ENCODE measurements at places on chromosomes 12 and 14.

GRCh38 chr12:10863512-10864218 is 14.4 kb upstream of the PRR4 start:
- DNase-seq: no peak

DNA sequence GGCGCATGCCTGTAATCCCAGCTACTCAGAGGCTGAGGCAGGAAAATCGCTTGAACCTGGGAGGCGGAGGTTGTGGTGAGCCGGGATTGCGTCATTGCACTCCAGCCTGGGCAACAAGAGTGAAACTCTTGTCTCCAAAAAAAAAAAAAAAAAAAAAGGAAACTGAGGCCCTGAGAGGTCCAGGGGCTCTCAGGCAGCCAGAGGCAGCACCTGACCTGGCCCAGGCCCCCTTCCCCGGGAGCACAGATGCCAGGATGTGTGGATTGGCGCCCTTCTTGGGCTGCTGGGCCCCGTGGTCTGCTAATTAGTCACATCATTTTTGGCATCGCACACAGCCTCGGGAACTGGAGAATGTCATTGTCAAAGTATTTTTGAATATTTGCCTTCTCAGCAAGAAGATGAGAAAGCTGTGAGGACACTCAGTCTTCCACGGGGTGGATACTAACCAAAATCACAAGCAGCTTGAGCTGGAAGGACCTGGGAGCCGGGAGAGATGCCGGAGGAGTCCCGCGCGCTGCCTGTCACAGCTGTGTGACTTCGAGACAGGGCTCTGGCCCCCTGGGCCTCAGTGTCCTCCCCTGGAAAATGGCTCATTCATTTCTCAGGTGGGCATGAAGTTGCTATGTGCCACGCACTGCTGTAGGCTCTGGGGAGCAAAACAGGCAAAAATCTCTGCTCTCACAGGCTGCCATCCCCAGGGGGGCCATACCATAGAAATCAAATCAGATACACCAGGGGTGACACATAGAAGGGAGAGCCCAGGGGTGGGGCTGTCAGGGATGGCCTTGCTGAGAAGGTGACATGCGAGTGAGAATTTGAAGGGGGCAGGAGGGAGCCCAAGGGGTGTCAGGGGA is 12.5 kb upstream of the RCOR1 start:
- peak; percentile 66 for DNase-seq

DNA sequence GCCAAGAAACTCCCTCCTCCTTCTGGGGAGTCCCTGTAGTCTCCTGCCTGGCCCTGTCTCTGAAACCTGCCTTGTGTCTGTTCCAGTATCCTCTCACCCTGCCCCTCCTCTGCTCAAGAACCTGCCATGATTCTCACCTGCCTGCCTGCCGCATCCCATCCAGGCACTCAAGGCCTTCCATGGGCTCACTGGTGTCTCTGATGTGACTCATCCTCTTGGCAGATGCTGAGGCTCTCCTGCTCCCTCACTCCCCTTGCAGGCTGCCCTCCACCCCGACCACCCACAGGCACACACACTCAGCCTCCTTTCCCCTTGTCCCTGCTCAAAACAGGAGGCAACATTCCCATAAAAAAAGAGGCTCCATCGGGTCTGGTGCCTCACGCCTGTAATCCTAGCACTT is 5.8 kb upstream of the BEGAIN start:
- no peak for DNase-seq

DNA sequence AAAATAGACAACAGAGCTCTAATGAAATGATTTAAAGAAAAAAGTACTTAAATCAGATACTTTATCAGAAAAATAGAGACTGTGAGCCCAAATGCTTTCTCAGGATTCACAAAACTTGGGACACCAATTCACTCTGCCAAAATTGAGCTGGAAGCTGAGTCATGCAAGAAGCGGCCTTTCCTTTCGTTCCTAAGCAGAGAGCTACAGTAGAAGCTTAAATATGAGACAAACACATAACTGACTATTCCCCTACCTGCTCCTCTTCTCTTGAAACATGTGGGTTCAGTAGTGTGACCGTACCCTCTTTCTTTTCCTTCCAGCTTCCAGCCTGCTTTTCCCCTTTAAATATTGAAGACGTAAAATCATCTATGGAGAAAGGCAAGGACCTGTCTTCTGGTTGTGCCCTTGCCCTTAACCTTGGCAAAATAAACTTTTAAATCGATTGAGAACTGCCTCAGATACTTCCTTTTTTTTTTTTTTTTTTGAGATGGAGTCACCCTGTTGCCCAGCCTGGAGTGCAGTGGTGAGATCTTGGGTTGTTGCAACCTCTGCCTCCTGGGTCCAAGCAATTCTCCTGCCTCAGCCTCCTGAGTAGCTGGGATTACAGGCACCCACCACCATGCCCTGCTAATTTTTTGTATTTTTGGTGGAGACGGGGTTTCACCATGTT is 4.4 kb upstream of the SDS start:
- DNase-seq: no peak

- DNase-seq: no peak
Measured at GRCh38 chr12:53804429-53804828, 52.6 kb upstream of the CISTR start.

DNA sequence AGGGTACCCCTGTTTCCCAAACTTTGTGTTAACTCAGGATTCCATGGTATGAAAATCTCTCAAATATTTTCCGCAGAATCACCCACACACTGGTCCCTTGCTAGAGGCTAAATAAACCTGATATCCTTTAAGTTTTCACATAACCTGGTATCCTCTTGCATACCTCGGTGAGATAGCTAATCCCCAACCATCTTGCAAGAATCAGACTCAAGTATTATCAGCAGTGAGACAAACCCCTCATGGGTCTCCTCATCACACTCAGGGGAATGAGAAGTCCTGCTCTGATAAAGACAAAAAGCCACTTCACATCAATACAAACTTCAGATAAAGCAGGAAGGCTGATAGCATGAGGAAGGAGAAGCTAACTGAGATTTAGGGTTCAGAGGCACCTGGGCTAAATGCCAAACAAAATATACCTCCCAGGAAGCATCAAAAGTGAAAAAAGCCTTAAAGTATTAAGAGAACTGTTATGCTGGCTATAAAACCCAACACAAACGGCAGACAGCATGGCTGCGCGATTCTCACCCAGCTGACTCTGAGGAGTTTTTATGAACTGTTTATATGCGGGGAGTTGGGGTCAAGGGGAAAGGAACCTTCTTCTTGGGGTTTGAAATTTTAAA is 96.5 kb downstream of the FOXN3 start:
- no peak for DNase-seq

GRCh38 chr14:24430143-24430681 is 458 bp downstream of the KHNYN start:
- DNase-seq: no peak

DNA sequence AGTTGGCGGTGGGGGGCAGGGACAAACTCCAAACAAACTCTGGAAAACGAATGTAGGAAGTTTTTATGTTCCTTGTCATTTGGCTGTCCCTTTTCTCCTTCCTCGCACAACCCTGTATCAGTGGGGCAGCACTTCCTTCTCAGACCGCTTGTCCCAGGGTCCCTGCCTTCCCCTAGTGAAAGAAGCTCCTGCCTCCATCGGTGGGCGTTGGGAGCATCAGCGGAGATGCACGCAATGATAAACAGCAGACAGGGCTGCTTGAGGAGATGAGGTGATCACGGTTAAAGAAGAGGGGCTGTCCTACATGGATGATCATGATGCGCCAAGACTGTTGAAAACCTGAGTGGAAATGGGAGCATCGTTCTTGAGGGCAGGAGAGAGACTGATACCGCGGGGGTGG is 620 bp downstream of the C1S start:
- no peak for DNase-seq

GRCh38 chr12:101490286-101490920 is 15.3 kb downstream of the SPIC start:
- no peak for DNase-seq

- no peak for DNase-seq
Measured at GRCh38 chr12:1668833-1669543, 21.9 kb upstream of the ADIPOR2 start.

DNA sequence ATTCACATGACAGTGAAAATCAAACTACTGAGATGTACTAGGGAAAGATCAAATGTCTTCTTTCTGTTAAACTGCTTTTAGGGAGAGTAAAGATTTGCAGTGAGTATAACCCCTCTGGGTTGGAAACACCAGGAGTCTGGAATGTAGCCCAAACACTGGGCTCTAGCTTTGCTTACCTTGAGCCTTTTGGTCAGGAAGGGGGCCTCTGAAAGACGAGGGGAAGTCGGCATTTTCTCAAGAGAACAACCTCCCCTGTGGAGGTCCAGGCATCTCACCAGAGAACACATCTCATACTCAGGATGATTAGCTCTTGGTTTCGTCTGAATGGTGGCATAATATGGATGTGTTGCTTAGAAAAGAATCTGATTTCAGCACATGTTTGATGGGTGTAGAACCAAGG is 169.0 kb downstream of the ZFP36L1 start:
- DNase-seq: no peak

DNA sequence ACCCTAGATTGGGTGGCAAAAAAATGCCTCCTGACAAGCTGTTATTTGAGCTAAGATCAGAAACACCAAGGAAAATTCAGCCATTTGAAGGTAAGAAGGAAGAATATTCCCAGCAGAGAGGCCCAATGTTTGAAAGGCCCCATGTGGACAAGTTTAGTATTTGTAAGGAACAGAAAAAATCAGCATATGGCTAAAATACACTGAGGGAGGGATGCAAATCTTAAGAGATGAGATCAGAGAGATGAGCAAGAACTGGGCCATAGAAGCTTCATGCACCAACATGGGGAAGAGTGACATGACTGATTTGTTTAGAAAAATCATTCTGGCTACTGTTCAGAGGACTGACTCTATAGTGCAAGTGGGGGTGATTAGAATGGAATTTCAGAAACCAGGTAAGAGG is 496.8 kb upstream of the SOX5 start:
- no peak for DNase-seq

DNA sequence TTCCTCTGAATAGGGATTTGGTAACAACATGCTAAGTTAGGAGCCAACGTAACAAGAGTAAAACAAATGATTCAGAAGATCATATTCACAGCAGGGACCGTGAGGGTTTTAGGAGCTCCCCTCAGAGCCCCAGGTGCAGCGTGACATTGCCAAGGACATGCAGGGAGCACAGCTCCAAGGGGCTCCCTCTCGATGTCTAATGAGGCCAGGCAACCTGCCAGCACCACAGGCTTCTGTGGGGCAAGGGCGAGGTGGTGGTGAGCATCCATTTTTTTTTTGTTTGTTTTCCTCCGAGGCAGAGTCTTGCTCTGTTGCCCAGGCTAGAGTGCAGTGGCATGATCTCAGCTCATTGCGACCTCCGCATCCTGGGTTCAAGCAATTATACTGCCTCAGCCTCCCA is 95.1 kb upstream of the PTPRB start:
- DNase-seq: no peak

GRCh38 chr12:107912421-107913004 is 138.0 kb downstream of the ASCL4 start:
- DNase-seq: no peak

DNA sequence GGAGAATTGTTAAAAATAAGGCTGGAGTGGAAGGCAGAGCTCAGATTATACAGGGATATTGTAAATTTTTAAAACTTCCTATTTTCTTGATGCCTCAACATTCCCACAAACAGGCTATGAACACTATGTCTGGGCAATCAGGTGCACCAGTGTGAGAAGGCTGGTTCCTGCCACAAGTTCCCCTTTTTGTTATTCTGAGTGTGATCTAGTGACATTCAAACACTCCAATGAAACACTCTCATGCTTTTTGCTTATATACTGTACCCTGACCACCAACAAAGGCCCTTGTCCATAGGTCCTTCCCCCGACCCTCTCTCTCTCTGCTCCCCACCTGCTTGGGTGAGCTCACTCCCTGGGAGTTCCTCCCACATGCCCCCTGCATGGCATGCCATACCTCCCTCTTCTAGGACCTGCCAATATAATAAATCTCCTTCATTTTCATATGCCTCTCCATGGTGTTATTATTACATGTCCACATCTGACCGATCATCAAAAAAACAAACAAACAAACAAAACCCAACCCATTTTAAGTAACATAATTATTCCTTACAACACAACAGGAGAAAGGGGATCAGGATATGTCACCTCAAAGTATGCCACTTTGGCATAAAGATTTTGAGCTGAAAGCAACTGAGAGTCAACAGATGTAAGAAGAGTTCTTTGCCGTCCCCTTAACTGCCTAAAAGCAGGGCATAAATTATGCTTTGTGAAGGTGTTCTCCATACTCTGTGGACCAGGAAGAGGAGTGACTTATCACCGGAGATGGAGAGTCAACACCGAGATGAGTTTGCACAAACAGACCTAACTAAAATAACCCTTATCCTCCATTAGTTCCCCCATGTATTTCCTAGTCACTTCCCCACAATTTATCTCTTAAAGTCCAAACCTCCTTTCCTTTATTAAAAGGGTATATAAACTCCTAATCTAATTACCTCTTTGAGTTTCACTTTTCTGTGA is 42.5 kb upstream of the CATSPERB start:
- DNase-seq: no peak

- DNase-seq: peak; percentile 35
Measured at GRCh38 chr12:105409801-105410471, 79.4 kb downstream of the C12orf75 start.

- DNase-seq: no peak
Measured at GRCh38 chr12:79717006-79717405, 26.2 kb upstream of the PAWR start.

- DNase-seq: no peak
Measured at GRCh38 chr12:124509676-124510300, 57.6 kb downstream of the NCOR2 start.

GRCh38 chr14:38848243-38848935 is 254.6 kb downstream of the SEC23A start:
- DNase-seq: no peak

- peak; percentile 28 for DNase-seq
Measured at GRCh38 chr12:48000878-48001504, 3.3 kb downstream of the COL2A1 start.

DNA sequence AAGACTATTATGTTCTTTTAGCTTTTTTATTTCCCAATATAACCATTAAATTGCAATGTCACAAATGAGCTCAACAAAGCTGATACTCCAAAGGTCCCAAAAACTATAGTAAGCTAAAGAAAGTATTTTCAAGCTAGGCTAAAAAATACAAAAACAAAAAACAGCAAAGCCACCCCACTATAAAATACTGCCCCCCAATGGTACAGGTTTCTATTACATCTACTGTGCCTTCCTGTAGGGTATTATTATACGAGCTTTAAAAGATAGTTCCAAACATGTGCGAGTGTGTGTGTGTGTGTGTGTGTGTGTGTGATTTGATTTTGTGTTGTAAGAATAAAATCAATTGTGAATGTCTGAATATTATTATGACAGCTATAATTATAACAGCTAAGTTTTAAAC is 1.1 kb downstream of the IFNG start:
- DNase-seq: no peak

- DNase-seq: no peak
Measured at GRCh38 chr12:88934163-88934747, 354.0 kb upstream of the KITLG start.

DNA sequence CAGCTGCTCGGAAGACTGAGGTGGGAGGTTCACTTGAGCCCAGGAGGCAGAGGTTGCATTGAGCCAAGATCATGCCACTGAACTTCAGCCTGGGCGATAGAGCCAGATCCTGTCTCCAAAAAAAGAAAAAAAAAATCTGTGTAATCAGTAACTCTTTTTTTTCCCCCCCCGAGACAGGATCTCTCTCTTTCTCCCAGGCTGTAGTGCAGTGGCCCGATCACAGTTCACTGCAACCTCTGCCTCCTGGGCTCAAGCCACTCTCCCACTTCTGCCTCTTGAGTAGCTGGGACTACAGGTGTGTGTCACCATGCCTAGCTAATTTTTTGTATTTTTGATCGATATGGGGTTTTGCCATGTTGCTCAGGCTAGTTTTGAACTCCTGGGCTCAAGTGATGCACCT is 113.6 kb downstream of the SYNE2 start:
- no peak for DNase-seq

GRCh38 chr14:91245029-91245428 is 525 bp upstream of the GPR68 start:
- no peak for DNase-seq

- no peak for DNase-seq
Measured at GRCh38 chr14:94451091-94451771, 1.4 kb downstream of the SERPINA11 start.

Measured in SK-N-MC (cell line).